Activated gamma-delta T cell treated with anti-CD3 and anti-CD28 coated beads, Interleukin-2, amount 50 U/mL, for 16 hours (primary cell): ENCODE measurements at places on chromosomes 6 and 20.

GRCh38 chr20:62460678-62461077 lies 15.1 kb downstream of the GATA5 start:
- DNase-seq: no peak

DNA sequence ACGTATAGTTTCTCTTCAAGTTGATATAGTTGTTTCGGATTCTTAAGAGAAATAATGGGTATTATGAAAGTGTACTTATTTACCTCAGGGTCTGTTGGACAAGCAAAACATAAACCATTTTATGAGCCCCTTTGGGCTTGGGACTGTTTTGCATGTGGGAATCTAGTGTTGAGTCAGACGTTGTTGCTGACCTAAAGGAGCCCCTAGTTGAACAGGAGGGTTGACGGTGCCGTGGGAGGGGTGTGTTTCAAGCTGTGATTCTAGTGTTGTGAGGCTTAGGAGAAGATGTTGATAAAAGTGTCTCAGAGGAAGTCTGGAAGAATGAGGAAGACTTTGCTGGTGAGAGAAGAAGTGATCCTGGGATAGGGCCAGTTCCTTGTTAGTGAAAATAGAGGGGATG lies 140.0 kb downstream of the ARID1B start:
- DNase-seq: no peak

- DNase-seq: no peak
Observed at GRCh38 chr20:2473516-2473915, 2.9 kb upstream of the SNRPB start.

DNA sequence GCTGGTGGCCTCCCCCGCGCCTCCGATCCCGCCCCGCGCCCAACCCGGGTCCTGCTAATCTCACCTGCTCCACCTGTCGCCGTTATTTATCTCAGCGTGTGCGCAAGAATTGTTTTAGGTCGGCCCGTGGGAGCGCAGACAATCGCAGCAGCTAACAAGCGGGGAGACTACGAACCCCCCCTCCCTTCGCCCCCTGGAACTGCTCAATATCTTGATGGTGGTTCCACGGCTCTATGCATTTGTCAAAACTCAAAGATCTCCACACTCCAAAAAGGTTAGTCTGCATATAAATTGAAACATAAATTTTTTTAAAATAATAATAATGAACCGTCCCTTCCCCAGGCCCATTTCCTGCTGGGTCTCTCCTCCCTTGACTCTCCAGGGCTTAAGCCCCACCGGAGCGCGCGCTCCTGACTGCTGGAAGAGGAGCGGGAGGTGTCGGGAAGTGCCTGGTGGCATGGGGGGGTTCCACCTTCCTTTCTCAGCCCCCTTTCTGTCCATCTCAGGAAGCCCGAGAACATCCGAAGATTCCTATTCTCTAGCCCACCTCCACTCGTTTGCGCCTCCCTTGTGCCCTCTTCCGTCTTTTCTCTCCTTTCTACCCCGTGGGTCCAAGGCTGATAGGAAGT lies 1.6 kb upstream of the MDGA1 start:
- DNase-seq: no peak

GRCh38 chr20:62739581-62740285 lies 31.1 kb downstream of the NTSR1 start:
- peak; percentile 15 for DNase-seq
